Stimulated activated CD4-positive, alpha-beta T cell treated with anti-CD3 and anti-CD28 coated beads, Interleukin-4, amount 100 ng/mL, for 4 hours (primary cell): ENCODE measurements at places on chromosomes 5 and 9.
A peak's percentile ranks its signal among the peaks of the same experiment; 100 is the strongest.

DNA sequence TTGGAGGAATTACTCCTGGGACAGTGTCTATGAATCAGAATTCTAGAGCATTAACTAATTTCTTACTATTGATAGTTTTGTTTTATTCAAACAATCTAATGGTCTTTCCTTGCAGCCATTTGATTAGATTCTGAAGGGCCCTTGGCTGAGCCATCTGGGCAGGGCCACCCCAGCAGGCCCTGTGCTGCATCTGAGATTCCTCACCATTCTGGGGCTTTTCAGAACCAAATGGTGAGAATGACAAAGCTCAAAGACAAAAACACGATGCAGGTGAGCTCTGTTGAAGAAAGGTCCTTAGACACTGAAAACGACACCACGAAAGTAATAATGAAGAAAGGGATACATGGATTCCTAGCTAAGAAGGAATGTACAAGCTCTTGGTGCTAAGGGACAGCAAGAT lies 321.0 kb upstream of the IRX4 start:
- no peak for DNase-seq

DNA sequence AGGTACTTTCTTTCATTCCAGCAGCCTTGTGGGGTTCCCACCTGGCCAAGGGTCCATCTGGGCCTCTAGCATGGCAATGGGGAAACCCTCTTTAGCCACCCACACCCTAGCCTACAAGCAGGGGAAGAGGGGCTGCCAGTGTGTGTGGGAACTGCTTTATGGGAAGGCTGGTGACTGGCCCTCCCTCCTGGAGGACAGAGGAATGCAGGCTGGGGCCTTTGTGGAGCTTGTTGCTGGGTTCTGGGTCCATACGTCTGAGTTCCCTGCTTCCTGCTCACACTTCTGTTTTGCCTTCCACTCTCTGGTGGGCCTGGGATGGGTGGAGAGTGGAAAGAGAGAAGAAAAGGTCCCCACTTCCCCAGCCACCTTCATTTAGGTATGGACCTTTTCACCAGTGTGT lies 14.9 kb upstream of the PITX1 start:
- DNase-seq: no peak

DNA sequence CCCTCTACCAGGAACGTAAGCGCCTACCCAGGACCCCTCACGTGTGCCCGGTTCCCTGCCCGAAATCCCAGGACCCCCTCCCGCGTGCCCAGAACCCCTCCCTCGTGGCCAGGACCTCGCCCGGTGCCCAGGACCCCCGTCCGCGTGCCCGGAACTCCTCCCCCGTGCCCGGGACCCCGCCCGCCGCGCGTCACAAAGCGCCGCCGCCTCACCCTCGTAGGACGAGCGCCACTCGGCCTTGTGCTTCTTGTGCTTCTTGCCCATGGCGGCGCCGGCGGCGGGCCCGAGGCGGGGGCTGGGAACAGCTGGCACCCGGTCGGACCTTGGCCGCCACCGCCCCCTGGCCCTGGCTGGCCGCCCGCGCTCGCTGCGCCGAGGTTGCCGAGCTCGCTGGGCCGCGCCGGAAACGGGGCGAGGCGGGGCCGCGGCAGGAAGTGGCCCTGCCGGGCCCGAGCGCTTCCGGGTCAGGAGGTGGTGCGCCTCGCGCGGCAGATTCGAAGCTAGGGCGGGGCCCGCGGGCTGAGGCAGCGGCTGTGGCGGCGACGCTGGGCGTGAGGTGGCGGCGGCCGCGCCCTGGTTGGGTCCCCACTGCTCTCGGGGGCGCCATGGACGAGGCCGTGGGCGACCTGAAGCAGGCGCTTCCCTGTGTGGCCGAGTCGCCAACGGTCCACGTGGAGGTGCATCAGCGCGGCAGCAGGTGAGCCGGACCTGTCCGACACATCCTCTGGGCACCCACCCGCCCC lies at the start of the genes BRD9 and TRIP13:
Gene BRD9, minus strand, starts transcription at position 408 of the 743 bp plus-strand sequence. Its CDS starts 144 bp downstream, at position 264.
Gene TRIP13, plus strand, starts transcription at position 491 of the 743 bp plus-strand sequence. Its CDS starts 115 bp downstream, at position 606.
- DNase-seq: peak; percentile 81

GRCh38 chr9:126240835-126241234 lies 85.8 kb upstream of the MVB12B start:
- no peak for DNase-seq

- peak; percentile 17 for DNase-seq
Measured at GRCh38 chr5:159178978-159179377, 30.4 kb downstream of the RNF145 start.

GRCh38 chr9:16413509-16414016 lies 456.9 kb downstream of the BNC2 start:
- DNase-seq: no peak

- no peak for DNase-seq
Measured at GRCh38 chr5:173331287-173331686, 3.1 kb upstream of the STC2 start.

- DNase-seq: no peak
Measured at GRCh38 chr5:152271420-152271819, 133.7 kb downstream of the NMUR2 start.

GRCh38 chr5:38715696-38716095 lies 130.1 kb upstream of the OSMR start:
- DNase-seq: no peak

- DNase-seq: peak; percentile 40
Measured at GRCh38 chr5:35129921-35130485, 82.3 kb upstream of the AGXT2 start.

DNA sequence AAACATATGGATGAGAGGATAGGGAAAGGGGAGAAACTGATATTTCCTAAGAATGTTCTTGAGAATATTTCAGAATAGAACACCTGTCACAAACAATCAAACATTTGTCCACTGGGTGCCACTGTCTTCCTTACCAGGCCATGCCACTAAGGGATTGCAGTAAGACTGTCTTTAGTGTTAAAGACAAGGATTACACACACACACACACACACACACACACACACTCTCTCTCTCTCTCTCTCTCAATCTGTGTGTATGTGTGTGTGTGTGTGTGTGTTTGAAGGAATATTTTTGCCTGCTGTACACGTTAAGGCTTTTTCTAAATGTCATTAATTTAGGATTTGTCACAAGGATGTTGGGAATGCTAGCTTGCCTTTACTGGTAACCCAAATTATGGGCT lies 54.4 kb downstream of the CCDC192 start:
- DNase-seq: no peak

DNA sequence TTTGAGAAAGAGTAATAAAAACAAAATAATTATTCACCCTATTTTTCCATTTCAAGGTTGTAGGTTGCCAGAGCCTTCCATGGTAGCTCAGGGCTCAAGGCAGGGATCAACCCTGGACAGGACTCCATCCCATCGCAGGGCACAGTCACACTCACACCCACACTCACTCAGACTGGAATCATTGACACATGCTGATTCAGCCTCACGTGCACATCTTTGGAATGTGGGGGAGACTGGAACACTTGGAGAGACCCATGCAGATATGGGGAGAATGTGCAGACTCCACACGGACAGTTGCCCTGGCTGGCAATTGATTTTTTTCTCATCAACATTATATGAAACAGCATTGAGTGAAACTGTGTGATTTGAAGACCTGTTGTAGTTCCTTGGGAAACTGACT lies 234.1 kb downstream of the ADGRV1 start:
- no peak for DNase-seq

DNA sequence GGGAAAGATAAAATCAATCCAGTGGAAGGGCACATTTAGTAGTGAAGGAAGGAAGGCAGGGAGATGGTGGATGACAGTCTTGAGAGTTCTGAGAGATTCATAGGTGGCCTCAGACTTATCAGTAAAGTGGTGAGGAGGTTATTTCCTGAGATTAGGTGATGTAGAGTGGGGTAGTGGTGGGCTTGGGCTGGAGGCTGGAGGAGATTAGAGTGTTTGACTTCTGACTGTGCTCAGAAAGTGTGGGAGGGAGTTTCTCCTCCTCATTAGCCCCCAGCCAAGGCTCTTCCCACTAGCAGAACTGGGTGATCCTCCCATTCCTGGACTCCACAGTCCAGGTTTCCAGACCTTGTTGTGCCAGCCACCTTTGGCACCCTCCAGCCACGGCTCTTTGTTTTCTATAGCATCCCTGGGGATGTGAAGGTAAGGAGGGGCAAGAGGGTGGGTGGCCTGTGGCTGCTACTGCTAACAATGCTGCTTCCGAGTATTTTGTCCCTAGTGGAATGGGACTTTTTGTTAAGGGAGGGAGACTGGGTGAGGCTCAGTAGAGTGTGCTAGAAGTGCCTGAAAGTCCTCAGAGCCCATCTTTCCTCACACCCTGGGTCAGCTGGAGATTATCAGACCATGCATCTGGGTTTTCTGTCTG lies 94.4 kb downstream of the ADRB2 start:
- DNase-seq: no peak

DNA sequence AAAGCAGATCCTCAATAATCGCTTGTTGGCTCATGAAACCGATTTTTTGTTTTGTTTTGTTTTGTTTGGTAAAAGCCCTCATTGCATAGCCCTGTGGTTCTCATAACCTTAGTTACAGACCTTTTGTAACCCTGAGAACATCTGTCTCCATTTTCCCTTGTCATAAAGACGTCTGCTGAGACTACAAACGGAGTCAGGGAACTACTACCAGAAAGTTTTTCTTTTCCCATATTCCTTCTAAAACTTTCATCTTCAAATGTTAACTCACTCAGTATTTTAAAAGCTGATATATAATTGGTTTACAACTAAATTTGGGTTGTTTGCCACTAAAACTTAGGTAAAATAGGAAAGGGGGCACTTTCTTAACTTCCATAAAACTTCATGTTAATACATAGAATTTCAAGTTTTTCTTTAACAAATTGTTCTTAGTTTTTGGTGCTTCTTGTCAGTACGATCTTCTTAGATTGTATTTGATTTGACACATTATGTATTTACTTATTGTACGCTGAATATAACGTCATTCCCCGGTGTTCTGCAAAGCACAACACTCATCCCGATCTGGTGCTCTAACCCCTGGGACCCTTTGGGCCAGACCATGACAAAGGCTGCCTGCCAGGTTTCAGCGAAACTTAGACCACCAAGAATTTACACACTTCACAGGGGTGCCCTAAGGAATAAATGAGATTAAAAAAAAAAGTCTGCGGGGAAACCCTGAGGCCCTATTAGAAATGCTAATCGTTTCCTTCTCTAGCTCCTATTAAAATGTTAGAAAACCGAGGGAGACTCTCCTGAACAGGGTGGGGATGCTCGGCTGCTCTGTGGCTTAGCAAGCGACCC lies 1.1 kb upstream of the ANP32B start:
- no peak for DNase-seq

GRCh38 chr5:1507014-1507375 lies 16.8 kb downstream of the LPCAT1 start:
- DNase-seq: no peak

DNA sequence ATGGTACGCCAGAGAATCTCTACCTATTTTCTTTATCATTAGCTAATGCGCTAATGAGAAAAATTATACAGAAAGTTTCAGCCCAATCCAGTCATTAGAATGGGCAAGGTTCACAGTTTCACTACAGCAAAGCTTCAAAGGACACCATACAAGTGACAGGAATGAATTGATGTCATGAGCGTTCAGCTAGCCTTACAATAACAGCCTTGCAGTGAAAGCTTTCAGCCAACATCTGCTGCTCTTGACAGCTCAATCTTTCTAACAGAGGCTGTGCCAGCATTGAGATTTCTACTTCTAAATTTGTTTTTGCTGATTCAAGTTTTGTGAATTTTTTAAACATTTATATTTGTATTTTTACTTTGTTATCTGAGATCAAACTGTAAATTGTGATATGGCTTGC lies 302.4 kb upstream of the FAM174A start:
- DNase-seq: no peak

DNA sequence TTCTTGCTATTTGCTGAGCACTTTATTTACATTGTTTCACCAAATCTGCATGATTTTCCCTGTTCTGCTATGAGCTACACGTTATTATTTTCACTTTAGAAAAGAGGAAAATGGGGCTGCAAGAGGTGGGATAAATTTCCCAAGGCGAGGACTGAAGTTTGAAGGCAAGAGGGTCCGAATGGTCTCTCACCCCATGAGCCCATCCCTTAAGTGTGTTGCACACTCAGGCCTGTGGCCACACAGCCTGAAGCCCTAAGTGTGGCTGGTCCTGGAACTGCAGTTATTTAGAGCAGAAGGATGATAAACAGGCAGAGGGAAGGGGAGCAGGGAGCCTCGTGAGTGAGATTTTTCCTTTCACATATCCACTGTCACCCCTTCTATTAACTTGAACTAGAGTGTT lies 7.8 kb downstream of the PDE8B start:
- DNase-seq: no peak

GRCh38 chr5:143154510-143155370 lies 248.7 kb downstream of the NR3C1 start:
- DNase-seq: no peak

DNA sequence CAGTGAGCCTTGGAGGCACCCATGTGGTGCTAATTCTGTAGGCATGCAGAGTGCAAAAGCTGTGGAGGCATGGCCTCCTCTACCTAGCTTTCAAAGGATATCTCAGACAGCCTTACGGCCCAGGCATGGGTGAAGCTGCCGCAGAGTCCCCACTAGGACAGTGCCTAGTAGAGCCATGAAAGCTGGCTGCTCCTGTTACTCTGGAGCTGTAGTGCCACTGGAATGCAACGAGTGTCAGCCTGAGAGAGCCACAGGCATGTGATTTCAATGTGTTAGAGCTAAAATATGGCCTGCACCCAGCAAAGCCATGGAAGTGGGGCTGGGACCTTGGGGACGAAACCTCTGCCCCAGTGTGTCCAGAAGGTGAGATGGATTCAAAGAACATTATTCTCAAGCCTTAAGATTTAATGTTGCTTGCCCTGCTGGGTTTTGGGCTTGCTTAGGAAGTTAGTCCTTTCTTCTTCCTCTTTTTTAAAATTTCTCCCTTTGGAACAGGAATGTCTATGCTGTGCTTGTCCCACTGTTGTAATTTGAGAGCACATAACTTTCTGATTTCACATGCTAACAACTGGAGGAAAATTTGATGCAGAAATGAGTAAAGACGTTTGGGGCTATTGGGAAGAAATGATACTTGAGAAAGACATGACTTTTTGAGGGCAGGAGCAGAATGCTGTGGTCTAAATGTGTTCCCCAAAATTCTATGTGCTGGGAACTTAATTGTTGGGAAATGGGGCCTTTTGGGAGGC lies 298.4 kb downstream of the PSAT1 start:
- DNase-seq: no peak

DNA sequence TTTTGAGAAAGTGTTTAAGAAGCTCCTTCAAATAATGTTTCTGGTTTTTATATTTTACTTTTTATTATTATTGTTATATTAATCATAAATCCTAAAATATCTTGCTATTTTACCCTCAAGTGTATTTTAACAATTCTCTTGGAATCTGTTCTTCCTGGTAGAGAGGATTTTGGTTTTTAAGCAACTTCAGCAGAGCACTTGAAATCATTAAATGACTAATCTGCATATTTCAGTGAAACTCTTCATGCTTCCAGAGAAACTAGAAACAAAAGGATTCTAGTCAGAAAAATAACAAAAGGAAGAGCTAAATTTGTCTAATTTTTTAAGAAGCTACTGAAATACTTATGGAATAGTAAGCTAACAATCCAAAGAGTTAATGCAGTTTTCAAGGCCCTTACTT lies 1057.3 kb downstream of the TLE1 start:
- no peak for DNase-seq
